RPMI8226 (cell line): ENCODE measurements at places on chromosomes 16 and 17.

GRCh38 chr16:86930001-86930400, 351.7 kb downstream of the FOXL1 start:
- no peak for DNase-seq

DNA sequence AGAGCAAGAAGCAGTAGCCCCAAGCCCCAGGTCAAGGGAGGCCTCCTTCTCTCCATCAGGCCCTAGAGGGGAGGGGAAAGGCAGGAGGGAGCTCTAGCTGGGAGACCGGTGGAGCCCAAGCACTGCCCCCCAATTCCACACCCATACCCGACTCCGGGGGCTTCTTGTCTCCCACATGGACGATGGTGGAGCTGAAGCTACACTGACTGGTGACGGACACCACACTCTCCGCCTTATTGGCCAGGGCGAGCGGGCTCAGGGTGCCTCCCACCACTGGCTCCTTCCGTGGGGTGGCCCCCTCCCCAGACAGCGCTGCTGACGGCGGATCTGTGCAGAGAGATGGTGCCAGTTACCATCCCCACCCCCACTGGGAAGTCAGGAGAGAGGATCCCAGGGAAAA, 6.4 kb downstream of the PER1 start:
- DNase-seq: no peak

DNA sequence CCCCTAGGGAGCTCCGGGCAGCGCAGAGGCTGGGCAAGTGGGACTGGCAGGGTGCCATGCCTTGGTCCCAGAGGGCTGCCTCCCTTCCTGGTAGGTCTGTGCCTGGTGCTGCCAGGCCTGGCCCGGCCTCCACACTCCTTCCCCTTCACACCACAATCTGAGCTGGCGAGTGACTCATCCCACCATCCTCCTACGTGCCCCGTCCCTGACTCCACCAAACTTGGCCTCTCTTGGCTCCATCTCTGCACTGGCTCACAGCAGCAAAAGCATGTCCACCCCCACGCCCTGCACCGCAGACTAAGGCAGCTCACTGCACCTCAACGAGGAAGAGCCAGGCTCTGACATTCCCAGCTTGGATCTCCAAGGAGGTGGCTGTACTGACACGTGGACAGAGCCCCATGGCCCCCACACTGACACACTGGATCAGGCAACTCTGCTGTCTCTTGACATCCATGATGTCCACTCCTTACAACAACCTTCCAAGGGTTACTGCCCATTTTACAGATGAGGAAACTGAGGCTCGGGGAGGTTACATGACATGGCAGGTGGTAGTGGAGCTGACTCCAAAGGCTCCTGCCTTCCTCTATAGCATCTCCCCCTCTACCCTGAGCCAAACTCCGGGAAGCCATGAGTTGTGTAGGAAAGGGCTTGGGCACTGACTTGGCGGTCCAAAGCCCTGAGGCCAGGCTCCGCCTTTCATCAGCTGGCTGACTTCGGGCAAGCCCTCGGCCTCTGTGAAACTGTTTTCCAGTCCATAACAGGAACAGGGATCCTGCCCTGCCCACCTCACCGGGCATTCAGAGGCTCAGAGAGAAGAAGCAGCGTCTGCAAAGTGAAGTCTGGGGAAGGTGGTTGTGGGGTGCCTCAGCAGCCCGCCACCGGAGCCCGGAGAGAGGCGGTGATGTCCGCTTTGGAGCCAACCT, 20.1 kb upstream of the KRT19 start:
- DNase-seq: no peak

- no peak for DNase-seq
Observed at GRCh38 chr16:53785044-53785443, 81.1 kb downstream of the FTO start.

DNA sequence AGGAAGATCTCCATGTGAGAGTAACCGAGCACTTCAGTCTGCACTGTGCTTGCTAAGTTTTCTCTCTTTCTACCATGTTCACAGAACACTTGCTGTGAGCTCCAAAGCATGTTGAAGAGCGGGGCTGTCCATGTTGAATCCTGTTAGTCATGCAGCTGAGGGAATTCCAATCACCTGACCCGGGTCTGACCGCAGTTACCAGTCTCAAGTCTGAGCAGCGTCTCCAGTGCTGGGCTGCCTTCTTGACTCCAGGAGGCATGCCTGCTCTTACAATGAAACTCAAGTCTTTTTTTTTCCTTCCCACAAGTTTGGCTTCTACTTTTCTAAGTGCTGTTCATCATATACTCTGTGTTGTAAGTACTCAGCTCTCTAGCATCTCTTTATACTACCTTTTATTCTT, 44.3 kb downstream of the HOXB1 start:
- no peak for DNase-seq

DNA sequence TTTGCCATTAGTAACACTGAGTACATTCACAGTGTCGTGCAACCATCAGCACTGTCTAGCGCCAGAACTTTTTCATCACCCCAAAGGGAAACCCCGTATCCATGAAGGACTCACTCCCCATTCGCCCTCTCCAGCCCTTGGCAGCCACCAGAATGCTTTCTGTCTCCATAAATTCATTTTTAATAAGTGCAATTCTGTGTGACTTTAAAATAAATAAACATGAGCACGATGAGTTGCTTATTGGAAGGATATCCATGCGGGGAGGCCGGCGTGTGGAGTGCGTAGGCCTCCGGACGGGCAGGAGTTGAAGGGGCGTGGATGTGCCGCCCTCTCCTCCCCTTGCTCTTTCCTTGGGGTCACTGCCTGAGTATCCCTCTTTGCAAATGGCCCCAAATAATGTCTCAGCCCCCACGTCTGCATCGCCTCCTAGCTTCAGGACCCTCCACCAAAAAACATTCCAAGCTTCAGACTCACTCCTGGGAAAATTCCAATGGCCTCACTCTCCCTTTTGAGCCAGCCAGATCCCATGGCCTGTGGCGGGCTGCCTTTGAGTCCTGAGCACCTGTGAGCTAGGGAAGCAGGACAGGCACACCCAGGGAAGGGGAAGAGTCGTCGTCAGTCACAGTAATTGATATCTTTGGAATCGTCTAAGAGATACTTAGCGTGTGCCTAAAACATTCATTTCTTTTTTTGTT, 306.3 kb downstream of the SEC14L1 start:
- DNase-seq: no peak

GRCh38 chr17:58215685-58216084, 3.4 kb downstream of the MKS1 start:
- DNase-seq: peak; percentile 42

DNA sequence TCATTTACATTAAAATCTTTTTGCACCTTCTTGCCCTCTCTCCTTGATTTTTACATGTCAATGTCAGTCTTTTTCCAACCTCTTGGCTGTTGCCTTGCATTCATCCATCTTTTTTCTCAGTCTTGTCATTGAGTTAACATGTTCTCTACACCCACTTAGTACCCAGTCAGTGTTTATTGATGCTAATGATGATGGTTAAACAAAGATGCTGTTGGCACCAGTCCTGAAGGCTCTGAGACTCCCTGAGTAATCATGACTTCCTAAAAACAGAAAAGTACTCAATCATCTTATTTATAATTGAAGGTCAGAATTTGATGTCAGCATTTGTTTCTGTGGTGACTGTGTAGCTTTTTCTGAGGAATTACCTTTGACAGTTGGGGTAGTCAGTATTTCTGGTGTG, 104.5 kb downstream of the NLK start:
- DNase-seq: no peak

DNA sequence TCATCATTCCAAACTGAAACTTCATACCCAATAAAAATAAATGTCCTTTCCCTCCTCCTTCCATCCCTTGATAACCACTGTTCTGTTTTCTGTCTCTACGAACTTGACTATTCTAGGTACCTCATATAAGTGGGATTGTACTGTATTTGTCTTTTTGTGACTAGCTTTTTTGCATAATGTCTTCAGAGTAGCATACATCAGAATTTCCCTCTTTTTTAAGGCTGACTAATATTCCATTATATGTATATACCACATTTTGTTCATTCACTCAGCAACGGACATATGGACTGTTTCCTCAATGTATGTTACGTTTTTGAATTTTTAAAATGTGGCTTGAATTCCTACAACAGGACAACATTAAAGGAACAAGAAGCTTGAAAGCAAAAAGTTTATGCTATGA, 1.5 kb upstream of the NUFIP2 start:
- no peak for DNase-seq

- DNase-seq: no peak
Observed at GRCh38 chr16:21620592-21620991, 21.2 kb downstream of the METTL9 start.

DNA sequence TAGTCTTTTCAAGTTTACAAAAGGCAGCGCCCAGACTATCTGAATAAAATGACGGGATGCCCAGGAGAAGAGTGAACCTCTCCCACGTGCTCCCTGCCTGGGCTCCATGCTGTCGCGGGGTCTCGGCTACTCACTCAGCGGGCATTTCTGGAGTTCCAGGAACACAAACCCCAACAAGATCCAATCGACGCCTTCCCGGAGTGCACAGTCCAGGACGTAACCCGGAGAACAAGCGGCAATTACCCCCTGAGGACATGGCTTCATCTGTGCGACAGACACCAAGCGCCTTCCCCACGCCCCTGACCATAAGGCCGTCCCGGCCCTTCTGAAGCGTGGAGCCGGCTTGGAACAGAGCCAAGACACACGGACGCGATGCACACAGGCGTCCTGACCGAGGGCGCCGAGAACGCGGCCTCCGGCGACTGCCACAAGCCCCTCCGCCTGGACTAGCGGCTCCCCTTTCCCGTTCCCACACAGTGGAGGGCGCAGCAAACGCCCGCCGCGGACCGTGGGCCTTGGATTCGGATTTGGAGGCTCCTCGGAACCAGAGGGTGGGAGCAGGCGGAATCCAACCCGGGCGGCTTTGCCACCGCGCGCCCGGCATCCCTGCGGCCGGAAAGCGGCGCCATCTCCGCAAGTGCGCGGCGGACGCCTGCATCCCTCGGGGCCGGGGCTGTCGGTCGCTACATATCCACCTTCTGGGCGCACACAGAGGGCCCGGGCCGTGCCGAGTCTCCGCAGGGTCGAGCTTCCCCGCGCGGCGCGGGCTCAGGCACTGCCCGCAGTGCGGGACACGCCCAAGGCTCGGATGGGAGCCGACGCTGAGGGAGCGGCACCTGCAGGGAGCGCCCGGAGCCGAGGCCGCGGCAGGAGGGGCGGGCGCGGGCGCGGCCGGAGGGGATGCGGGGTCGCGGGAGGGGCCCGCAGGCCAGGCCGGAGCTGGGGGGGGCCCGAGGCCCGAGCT, 725 bp downstream of the ABCA3 start:
- DNase-seq: peak; percentile 64

- DNase-seq: no peak
Observed at GRCh38 chr17:62753562-62753961, 54.6 kb downstream of the MARCHF10 start.

GRCh38 chr17:42438600-42439567, 15.8 kb upstream of the CAVIN1 start:
- DNase-seq: peak; percentile 48

DNA sequence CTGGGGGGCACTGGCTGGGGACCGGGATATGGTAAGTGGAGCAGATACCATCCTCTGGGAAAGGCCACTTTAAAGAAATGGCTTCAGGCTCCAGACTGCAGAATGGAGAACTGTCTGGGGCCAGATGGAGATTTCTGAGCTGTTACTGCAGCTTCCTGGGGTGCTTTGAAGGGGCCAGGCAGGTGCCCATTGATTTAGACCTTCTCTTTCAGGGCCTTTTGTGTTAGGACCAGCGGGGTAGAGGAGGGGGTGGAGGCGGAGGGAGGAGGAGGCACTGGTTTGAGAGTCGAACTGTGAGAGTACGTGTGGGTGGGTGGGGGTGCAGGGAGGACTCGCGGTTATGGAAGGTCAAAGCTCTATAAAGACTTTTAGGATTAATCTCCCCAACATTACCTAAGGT, 11.4 kb downstream of the NECAB2 start:
- DNase-seq: no peak

GRCh38 chr16:3643095-3643730, 11.3 kb upstream of the DNASE1 start:
- DNase-seq: no peak

- DNase-seq: no peak
Observed at GRCh38 chr17:29156781-29157180, 23.4 kb downstream of the MYO18A start.

- DNase-seq: peak; percentile 45
Observed at GRCh38 chr17:63841350-63842172, 924 bp downstream of the SMARCD2 start.
